NCI-H524 (cell line): ENCODE measurements at places on chromosomes 3 and 15.

DNA sequence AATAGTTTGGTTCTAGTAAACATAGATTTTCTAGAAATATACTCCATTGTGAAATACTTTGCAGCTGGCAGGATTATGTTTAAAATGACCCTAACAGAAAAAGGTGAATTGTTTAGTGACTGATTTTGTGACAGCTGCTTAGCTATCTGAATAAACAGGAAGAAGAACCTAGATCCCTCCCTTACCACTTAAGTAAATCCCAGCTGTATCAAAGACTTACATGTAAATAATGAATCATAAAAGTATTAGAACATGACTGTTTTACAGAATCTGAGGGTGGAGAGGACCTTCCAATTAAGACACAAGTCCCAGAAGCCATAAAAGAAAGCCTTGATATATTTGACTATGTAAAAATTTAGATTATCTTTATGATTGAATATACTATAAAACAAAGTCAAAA lies 15.9 kb downstream of the SLC49A4 start:
- DNase-seq, result no peak

DNA sequence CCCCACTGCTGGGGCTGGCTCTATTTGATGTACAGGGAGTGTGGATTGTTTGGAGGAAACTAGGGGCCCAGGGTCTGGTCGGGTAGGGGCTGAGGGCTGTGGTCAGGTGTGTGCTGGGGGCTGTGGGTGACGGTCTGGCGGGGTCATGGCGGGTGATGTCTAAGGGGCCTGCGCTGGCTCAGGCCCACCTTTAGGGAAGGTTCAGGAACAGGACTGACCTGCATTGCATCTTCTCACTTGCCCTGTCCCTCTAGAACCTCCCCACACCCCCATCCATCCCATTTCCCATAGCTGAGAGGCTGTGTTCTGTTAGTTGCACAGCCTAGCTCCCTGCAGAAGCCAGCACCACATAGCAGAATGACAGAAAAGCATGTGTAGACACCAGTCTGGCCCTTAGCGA lies 39.1 kb downstream of the SCN5A start:
- no peak for DNase-seq

DNA sequence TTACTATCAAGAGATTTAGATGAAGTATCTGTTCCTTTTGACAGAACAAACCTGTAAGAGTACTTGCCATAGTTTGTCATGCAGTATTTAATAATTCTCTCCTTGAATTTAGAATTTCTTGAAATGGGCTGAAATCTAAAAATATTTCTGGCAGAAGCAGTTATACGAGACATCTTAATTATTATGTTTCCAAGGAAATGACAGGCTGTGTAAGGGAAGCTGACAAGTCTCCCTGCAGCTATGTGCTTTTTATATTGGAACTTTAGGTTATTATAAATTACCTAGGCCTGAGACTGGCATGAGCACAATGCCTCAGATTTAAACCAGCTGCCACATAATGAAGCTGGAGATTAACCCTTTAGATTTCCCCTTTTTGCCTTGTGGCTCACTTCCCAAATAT lies 365.0 kb upstream of the EPHA6 start:
- DNase-seq, result no peak

GRCh38 chr15:53789654-53790375 lies 30.4 kb upstream of the WDR72 start:
- DNase-seq, result no peak

- DNase-seq, result no peak
Measured at GRCh38 chr15:39799552-39800011, 16.9 kb upstream of the FSIP1 start.

- DNase-seq, result no peak
Measured at GRCh38 chr3:108118038-108118768, 27.4 kb upstream of the CD47 start.

DNA sequence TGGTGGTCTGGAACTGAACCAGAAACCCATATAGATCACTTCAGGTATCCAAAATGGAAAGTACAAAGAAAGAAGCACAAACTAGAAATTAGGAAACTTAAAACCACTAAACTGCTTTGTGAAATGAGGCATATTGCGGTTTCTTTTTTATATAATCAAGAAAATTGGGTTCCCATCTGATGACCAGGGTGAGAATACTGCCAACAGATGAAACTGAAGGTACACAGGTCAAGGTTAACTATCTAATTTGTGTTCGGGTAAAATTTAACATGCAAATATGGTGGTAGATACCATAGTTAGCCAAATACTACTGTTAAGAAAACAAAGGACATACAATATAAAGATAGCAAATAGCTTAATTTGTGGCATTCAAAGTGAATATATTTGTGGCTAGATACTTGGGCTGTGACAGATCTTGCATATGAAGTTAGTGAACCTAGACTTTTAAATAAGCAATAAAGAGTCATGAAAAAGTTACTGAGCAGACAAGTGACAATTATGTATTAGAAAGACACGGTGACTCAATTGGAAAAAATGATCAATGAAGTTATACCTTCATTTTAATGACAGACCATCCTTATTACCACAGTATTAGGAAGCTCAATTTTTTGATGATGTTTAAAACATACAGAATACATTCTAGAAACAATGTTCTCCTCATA lies 127.4 kb downstream of the NR2E3 start:
- DNase-seq, result no peak

DNA sequence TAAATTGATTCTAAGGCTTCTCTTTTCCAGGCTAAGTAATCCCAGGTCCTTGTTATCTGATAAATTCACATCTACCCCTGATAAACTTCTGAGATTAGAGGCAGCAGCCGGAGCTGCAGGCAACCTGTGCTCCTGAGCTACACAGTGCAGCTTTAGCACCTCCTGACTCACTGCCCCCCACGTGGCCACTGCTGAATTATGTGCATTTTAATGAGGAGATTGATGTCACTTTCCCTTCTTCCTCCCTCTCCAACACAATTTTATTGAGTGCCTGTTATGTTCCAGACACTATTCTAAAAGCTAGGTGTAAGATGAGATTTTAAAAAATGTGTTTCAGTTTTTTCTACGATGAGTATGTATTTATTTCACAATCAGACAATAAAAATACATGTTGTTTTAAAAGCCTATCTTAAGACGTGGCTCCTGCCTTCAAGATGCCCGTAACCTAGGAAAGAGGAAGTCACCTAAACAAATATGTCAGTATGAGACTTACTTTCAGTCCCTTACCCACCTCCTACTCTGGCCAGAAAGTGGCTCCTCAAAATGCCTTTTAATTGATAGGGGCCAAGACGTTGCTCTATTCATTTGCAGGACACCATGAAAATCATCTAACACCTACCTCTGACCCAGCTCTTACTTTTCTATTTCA lies 161.5 kb upstream of the PFN2 start:
- DNase-seq, result no peak

- no peak for DNase-seq
Measured at GRCh38 chr3:24550588-24550987, 55.9 kb upstream of the THRB start.

DNA sequence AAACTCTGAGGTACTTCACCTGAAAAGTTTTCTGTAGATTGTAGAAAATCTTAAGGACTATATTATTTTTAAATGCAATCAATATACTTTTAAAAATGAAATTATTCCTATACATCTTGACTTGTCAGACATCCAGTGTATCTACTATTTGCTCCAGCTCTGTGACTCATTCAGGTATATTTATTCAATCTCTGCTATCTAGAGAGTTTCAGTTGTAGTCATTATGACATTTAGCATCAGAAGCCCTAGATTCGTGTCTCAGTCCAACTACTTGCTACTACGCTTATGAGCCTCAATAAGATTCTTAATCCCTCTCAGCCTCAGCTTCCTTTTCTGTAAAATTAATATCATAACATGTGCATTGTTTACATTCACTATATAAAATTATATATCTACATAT lies 22.3 kb upstream of the EIF1B start:
- DNase-seq, result no peak

DNA sequence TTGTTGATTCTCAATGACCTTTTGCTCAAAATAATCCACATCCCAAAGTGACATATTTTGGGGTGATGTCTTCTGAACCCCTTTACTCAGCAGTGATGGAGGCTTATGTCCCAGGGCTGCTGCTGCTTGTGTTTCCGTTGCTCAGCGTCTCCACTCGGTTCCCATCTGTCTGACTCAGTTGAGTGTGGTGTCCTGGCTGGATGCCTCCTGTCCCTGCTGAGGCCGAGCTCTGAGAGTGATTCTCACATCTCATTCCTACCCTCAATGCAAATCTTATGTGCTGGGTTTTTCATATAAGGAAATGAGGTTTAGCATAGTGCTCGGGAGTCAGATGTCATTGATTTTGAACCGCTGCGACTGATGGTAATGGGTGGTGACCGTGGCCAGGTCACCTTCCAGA lies 247.4 kb downstream of the GABRG3 start:
- no peak for DNase-seq

GRCh38 chr3:88957711-88958439 lies 149.5 kb upstream of the EPHA3 start:
- no peak for DNase-seq

DNA sequence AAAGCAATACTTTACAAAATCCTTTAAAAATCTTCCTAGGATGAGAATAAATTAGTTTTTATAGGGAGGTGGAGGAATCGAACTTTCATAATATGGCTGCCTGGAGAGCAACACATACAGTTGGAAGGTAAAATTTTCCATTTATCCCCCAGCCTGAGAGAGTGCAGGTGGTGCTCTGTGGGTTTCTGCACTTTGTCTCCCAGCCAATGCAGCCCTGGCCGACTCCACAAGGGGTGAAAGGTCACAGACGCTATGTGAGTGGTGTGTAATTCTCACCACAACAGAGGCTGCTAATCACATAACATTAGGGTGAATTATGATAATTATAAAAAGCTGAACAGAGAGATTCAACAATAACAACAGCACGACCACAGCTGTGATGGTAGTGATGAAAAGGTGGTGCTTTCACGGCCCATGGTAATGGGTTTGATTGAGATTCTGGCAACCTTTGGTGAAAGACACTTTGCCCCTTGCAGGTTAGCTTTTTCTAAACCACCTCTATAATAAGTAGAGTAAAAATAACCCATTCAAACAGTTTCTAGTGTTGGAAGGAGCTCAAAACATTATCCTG lies 30.1 kb upstream of the NANOGP8 start:
- no peak for DNase-seq

DNA sequence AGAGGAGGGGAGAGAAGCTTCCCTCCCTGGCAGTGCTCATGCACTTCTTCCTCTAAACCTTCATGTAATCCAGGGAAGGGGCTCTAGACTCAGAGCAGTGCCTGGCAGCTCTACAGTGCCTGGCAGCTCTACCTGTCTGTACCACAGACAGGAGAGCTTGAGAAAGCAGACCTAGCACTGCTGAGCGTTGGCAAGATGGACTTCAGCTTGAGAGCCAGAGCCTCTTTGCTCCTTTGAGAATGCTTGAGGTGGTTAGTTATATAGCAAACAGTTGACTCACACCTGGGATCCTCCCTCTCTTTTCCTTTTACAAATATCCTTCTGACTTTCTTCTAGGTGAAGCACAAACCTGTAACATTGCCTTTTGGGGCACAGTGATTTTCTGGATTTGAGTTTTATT lies 20.9 kb downstream of the FBXO22 start:
- DNase-seq, result no peak

DNA sequence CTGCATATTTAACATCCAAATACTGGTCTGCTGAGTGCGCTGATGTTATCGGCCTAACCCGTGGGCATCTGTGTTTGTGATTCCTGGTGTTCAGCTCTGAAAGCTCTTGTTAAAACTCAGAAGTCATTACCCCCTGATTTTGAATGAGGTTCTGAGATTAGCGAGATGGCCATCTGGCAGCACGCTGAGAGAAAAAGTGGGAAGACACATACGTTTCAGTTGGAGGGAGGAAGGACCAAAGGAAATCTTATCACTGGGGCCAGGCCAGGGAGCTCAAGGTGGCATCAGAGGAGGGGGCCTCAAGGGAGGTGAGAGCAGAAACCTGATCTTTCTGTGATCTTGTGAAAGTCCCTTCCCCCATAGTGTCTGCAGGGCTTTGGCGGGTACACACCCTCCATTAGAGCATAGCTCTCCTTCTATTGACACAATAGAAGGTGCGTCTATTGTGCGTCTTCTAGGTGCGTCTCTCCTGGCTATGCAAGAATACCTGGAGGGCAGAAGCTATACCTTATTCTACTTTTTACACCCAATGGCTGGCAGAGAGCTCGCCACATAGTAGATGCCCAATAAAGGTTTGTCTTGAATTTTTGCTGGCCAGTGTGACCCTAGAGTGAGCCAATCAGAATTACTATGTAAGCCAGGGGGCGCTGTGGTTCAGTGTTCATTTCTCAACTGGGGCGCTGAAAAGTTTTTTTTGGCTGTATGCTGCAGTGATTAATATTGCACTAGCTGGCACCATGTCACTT lies 182.4 kb downstream of the SHQ1 start:
- DNase-seq, result peak; percentile 98

- no peak for DNase-seq
Measured at GRCh38 chr3:87898971-87899370, 159.8 kb downstream of the CGGBP1 start.

DNA sequence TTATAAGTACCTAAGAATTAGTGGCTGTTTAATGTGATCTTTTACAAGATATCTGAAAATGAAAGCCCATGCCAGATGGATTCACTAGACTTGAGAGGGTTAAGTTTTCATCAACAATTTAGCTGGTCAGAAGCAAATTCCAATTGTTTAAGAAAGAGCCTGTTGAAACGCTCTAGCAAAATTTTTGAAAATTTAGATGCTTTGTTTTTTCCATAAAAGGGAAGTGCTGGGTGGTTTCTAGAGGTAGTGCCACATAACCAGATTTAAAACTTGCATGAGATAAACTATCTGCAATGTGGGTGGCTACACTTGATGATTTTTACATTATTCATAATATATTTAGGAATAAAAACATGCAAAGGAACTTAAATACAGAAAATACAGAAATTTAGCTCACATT lies 48.5 kb upstream of the SKIL start:
- DNase-seq, result peak; percentile 49

- DNase-seq, result no peak
Measured at GRCh38 chr15:85623315-85624049, 171.2 kb downstream of the KLHL25 start.

GRCh38 chr3:103127737-103128136 lies 692.9 kb downstream of the ZPLD1 start:
- no peak for DNase-seq

GRCh38 chr3:127173516-127174166 lies 19.3 kb upstream of the PRR23E start:
- no peak for DNase-seq

DNA sequence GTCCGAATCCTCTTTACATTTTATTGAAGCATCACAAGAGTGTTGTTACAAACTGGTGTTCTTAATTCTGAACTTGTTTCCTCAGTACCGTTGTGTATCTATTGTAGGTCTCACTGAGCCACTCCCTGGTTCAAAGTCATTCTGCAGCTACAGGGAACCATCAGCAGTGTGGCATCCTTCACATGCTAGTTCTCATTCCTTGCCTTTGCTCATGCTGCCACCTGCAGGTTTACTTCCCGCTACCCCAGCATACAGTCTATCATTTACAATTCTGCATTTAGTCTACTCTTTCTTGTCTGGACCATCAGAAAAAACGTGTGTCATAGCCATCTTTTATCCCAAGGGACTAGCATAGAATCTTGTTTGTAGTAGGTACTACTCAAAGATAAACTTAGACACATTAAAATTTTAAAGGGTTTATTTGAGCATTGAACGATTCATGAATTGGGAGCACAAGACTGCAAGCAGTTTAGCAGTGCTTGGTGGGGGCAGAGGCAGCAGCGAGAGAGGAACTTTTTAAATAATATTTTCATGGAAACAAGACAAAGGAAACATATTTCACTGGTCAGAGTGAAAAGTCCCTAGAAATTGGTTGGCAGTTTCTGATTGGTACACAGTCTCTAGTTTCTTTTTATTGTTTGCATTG lies 402.1 kb downstream of the CADM2 start:
- peak; percentile 70 for DNase-seq

GRCh38 chr3:49630784-49631183 lies 43.4 kb upstream of the APEH start:
- DNase-seq, result no peak

GRCh38 chr3:23805633-23806533 lies at the start of gene UBE2E1:
TSS of gene UBE2E1 (plus strand) at chr3:23805955. CDS start at chr3:23807270, 1,315 bp downstream.
- DNase-seq, result no peak
